ENCODE measurements at places on chromosomes 1 and 21.

GRCh38 chr1:104884939-104885338, 1135.2 kb downstream of the AMY1C start:
- DNase-seq: no peak

DNA sequence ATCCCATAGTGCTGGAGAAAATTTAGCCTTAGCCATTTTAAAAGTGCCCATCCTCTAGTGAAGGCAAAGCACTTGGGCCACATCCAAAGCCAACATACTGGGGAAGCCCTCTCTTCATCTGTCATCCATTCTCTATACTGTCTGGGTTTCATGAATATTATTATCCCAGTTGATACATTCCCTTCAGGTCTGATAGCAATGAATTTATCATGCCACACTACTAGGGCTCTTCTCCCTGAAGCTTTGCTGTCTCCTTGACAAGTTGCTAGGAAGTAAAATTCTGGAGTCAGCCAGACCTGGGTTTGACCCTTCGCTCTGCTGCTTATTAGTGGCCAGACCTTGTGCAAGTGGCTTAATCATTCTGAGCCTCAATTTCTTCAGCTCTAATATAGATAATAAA, 1041.4 kb upstream of the ADGRL2 start:
- DNase-seq: no peak

DNA sequence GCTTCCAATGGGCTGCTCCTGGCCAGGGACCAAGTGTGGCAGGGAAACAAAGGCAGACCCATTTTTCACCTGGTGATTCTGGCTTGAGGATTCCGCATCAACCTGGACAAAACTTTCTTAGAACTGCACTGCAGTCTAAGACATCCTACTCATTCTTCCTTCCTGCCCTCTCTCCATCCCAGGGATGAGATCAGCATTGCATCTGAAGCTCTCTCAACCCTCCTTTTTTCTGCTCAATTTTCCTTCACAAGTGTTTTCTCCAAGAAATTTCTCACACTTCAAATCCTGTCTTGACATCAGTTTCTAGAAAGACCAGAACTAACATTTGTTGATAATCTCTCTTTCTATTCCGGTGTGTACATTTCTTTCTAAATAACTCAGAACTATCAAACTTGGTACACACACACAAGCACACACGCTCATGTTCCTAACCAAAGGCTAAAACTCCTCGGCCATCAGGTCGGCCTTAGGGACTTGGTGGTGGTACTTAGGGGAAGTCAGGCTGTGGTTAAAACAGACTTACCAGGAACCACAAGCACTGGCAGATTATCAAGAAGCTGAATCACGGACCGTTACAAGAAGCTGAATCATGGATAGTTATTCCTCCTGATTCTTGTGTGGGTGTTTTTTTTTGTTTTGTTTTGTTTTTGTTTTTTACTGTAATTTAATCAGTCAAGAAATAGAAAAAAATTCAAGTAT, 21.0 kb upstream of the CXADR start:
- DNase-seq: no peak

- no peak for DNase-seq
These were observed 55.8 kb upstream of the ATP2B4 start for GRCh38 chr1:203570805-203571204.

DNA sequence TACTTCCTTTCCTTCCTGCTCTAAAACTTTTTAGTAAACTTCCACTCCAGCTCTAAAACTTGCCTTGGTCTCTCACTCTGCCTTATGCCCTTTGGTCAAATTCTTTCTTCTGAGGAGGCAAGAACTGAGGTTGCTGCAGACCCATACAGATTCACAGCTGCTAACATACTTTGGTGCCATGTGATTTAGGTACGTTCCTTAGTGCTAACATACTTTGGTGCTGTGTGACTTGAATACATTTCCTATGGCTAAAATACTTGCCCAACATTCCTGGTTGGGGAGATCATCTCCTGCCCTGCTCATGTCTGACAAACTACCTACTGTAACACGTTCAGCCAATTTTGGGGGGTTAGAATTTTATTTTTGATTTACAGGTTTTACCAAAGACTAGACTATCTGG, 6.8 kb upstream of the ZBTB40 start:
- no peak for DNase-seq

DNA sequence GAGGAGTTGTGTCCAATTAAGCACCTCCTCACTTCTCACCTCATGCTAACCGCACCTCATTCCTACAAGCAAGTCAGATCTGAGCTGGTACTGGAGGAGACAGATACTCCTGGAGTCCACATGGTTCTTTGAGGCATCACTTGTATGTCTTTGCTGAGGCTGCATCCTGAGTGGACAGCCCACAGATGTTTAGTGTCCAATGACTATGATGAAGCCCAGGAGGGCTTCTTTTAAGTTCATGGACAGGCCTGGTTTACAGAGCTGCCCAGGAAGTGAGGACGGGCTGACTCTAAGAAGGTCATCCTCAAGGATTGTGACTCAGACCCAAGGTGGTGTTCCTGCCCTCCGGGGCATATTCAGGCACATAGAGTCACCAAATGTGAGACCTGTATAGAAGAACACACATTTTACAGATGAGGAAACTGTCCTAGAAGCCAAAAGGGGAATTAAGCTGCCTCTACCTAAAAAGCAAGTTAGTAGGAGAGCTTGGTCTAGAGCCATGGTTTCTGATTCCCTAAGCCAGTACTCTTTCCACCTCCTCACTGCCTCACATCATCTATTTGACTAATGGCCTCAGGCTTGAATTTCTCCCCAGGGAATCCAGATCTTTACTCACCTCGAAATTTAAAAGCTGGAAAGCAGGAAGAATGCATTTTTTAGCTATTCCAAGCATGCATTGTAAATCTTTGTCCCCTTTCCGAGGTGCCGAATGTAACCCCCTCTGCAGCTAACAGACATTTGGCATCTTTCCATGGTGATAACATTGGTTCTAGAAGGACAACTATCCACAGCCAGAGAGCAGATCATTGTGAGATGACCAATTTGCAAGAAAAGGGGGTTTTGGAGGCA, 228.1 kb downstream of the OMA1 start:
- no peak for DNase-seq

All from hypothalamus (tissue), 51 donors.